Uterus (tissue), 4 donors: ENCODE measurements at places on chromosomes 2 and 18. TPM values are rescaled to one million over a fixed set of nuclear protein-coding genes. Genes with fewer than 3 reads are reported as not detected.

DNA sequence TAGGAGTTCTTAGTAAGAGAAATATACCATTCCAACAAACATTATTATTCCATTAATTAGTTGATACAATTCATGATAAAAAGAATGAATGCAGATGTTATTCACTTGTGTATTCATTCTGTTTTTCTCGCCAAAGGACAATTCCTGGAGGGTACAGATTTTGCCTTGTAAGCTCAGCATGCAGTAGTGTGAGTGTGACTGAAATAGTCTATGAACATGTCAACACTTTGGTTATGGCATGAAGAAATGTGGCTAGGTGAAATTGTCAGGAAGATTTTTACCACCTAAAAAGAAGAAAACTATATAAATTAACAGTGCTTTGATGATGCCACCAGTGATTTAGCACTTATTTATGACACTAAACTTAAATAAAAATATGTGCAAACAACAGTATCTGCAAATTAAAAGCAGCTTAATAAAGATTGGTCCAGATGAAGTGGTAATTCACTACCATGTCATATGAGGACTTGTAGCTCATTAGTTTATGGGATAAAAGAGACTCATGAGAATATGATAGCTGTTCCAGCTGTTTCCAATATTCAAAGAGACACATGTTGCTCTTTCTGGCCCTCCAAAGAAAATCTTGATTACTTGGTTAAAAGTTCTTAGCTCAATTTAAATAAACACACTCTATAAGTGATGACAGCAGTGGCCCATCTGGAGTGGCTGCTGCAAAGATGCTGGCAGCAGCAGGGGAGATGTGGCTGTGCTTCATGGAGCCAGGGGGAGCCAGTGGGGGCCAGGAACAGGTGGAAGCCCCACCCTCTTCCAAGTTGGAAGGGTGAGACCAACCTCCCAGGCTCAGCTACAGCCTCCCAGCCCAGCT is 165.0 kb downstream of the CDH19 start:
- no peaks in the 10 kb centered on the region for H3K27me3 ChIP-seq
- H3K4me3 ChIP-seq, result no peak overlapping the region
- no peaks in the 10 kb centered on the region for H3K36me3 ChIP-seq

- no peaks in the 10 kb centered on the region for H3K27me3 ChIP-seq
- no peak for DNase-seq
- H3K4me3 ChIP-seq, result no peak overlapping the region
- H3K27ac ChIP-seq, result no peak overlapping the region
These were observed 362.8 kb downstream of the FBXO15 start for GRCh38 chr18:73784853-73785252.

DNA sequence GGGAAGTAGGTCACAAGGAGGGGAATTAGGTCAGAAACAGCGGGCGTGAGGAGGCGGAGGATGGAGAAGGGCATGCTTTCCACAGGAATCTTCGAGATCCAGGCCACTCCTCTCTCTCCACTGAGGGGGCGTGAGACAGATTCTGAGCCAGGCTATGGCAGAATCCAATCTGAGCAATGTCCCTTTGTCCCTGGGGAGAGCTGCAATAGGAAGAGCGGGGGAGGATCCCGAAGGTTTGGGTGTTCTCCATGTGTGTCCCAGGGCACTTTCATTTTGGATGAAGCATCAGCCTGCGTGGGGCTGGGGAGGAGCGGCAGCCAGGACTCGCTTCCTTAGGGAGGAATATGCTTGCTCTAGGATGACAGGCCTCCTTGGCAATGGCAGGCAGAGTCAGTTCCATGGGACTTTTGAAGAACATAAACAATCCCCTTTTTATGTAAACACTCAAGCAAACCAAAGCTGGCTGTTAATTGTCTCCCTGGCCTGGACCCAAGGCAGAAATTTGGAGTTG is 84.0 kb downstream of the LIPG start:
- H3K4me3 ChIP-seq, result no peak overlapping the region
- no peaks in the 10 kb centered on the region for H3K27me3 ChIP-seq
- no peaks in the 10 kb centered on the region for H3K4me1 ChIP-seq
- no peaks in the 10 kb centered on the region for H3K36me3 ChIP-seq
- no peak overlapping the region for H3K27ac ChIP-seq

DNA sequence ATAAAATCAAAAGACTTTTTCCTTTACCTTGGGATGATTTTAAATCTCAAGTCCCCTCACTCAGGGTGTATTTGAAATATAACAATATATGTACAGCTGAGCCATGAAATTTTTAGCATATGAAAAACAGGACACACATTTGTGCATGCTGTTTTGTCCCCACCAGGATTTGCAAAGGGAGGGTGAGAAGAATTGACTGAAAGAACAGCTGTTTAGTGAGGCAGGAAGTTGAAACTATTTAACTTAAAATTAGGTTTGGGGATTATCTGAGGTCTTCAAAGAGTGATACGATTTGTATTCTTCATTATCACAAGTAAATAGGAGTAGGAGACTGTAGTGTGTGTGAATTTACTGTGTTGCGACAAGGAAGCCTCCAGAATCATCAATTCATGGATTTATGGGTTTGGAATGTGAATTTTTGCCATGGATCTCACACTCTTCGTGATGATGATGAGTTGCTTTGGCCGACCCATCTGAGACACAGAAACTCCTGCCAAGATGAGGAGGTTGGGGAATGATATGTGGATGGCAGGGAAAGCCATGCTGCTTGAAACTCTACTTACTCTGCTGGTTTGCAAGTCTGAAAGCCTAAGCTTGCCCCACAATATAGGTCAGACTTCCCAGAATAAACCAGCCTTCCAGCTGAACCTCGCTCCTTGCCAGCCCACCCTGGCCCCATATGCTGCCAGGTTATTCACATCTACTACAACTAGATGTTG is 31.0 kb upstream of the SPATS2L start:
- no peaks in the 10 kb centered on the region for H3K36me3 ChIP-seq
- H3K4me1 ChIP-seq, result no peaks in the 10 kb centered on the region
- no peak for DNase-seq
- no peak overlapping the region for H3K4me3 ChIP-seq
- no peaks in the 10 kb centered on the region for H3K27me3 ChIP-seq

DNA sequence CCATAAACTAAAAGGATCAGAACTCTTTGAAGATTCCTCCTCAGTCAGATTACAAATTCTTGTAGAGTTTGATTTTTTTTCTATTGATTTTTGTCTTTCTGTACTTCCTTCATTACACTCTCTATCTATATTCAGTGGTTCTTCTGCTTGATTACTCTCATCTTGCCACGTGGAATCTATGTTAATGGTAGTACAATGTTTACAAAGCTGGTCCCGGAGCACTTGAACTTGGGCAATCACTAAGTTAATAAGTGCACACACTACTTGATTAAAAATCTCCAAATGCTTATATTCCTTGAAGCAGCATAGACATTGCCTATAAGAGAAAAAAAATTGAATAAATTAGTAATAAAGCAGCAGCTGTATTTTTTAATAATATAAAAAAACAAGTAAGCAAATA is 65.1 kb downstream of the USP34 start:
- H3K36me3 ChIP-seq, result no peaks in the 10 kb centered on the region
- no peak overlapping the region for H3K27ac ChIP-seq
- no peaks in the 10 kb centered on the region for H3K27me3 ChIP-seq
- no peaks in the 10 kb centered on the region for H3K4me1 ChIP-seq

DNA sequence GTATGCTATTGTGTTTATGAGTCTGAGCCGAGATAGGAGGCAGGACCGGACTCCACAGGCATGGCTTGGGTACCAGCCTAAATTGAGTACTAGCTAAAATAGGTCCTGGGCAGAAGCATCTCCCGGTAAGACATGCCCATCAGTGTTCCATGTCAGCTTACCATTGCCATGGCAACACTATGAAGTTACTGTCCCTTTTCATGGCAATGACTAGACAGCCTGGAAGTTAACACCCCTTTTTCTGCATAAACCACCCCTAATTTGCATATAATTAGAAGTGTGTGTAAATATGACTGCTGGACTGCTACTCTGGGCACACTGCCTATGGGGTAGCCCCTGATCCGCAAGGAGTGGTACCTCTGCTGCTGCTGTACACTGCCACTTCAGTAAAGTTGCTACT is 1005.1 kb upstream of the FAM98A start:
- no peaks in the 10 kb centered on the region for H3K27me3 ChIP-seq
- no peak overlapping the region for H3K4me3 ChIP-seq
- H3K36me3 ChIP-seq, result no peaks in the 10 kb centered on the region
- H3K27ac ChIP-seq, result no peak overlapping the region
- no peaks in the 10 kb centered on the region for H3K4me1 ChIP-seq

- no peaks in the 10 kb centered on the region for H3K27me3 ChIP-seq
- H3K4me1 ChIP-seq, result no peaks in the 10 kb centered on the region
- DNase-seq, result no peak
- H3K27ac ChIP-seq, result no peak overlapping the region
- H3K4me3 ChIP-seq, result no peak overlapping the region
These were observed 9.6 kb upstream of the DPYSL5 start for GRCh38 chr2:26838121-26838906.

- no peak for DNase-seq
- H3K4me1 ChIP-seq, result no peaks in the 10 kb centered on the region
- H3K36me3 ChIP-seq, result no peaks in the 10 kb centered on the region
These were observed 53.5 kb downstream of the RASGRP3 start for GRCh38 chr2:33529771-33530481.

- DNase-seq, result no peak
- H3K4me3 ChIP-seq, result no peak overlapping the region
- no peaks in the 10 kb centered on the region for H3K4me1 ChIP-seq
These were observed 12.0 kb downstream of the SMARCAL1 start for GRCh38 chr2:216424274-216424673.

HOXD13 gene
- total RNA-seq, result not detected

DNA sequence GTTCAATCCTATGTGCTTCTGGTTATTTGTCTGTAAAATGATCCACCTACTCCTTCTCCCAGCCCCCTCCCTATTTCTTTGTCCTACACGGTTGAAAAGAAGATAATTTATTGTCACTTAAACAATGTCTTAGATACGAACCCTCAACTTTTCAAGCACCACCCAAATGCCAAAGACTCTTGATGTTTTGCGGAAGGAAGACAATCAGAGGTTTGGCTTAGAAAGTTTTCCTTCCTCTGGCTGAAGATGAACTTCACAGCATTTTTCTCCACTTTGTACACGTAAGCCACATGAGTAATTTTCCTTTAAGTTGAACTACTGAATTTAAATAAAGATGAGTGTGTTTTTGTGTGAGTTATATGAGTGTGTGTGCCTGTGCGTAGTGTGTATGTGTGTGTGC is 25.5 kb upstream of the SLC8A1 start:
- no peaks in the 10 kb centered on the region for H3K4me1 ChIP-seq
- H3K27me3 ChIP-seq, result no peaks in the 10 kb centered on the region
- H3K36me3 ChIP-seq, result no peaks in the 10 kb centered on the region
- H3K27ac ChIP-seq, result no peak overlapping the region

GPBAR1 gene
- total RNA-seq, result 0.91 TPM

DNA sequence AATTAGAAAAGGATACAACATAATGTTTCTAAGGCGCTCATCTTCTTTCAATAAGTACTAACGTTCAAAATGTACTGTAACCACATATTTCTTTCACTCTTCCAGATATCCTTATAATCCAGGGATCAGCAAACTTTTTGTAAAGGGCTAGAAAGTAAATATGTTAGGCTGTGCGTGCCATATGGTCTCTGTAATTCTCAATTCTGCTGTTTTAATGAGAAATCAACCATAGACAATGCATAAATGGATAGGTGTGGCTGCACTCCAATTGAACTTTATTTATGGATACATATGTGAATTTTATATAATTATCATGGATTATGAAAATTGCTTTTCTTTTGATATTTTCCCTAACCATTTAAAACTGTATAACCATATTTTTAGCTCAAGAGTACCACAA is 459.4 kb downstream of the EPHA4 start:
- H3K4me3 ChIP-seq, result no peak overlapping the region
- no peak overlapping the region for H3K27ac ChIP-seq
- no peaks in the 10 kb centered on the region for H3K27me3 ChIP-seq
- H3K4me1 ChIP-seq, result no peaks in the 10 kb centered on the region
- no peaks in the 10 kb centered on the region for H3K36me3 ChIP-seq

ANKRD30B gene
- not detected for total RNA-seq

- H3K27ac ChIP-seq, result no peak overlapping the region
- no peak overlapping the region for H3K4me3 ChIP-seq
- H3K4me1 ChIP-seq, result no peaks in the 10 kb centered on the region
These were observed 55.0 kb downstream of the SLC9A2 start for GRCh38 chr2:102674370-102674769.

DNA sequence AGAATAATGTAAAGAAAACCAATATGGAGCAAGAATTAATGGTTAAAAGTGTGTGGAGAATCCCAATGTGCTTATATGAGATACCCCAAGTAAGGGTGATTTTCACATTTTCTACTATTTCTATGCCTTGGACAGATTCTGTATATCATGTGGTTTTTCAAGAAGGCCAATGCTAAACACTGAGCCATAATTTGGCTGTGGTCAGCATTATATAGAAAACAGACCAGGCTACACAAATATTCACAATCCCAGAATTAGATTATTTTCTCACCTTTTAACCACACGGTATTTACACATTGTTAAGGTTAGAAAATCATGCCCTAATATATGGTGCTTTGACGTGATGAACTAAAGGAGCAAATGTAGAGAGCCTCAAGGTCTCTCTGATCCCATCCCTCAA is 277.4 kb upstream of the LRATD1 start:
- no peaks in the 10 kb centered on the region for H3K4me1 ChIP-seq
- DNase-seq, result no peak
- no peaks in the 10 kb centered on the region for H3K36me3 ChIP-seq
- no peaks in the 10 kb centered on the region for H3K27me3 ChIP-seq

DNA sequence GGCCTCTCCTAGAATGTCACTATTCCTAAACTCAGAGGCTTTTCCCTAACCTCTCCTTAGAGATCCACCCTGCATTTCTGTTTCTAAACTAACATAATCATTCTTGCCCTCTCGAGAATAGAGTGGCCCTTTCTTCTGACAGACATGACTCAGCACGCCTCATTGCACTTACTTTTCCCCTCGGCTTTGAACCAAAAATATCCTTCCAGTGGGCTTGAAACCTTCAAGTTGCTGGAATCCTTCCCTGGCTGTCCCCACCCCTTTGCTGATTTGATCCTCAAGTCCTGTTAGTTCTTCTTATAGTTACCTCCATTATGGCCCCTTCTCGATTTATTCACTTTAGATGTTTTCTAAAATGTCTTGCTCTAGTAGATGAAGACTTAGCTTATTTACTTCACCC is 158.0 kb downstream of the LTBP1 start:
- H3K4me3 ChIP-seq, result no peak overlapping the region
- H3K36me3 ChIP-seq, result no peaks in the 10 kb centered on the region
- no peak for DNase-seq
- H3K4me1 ChIP-seq, result no peaks in the 10 kb centered on the region
- H3K27ac ChIP-seq, result peak overlapping the region; percentile 48

GRCh38 chr2:155223781-155224406 is 525.4 kb downstream of the KCNJ3 start:
- no peaks in the 10 kb centered on the region for H3K4me1 ChIP-seq
- no peaks in the 10 kb centered on the region for H3K36me3 ChIP-seq
- no peak overlapping the region for H3K4me3 ChIP-seq

- no peaks in the 10 kb centered on the region for H3K4me1 ChIP-seq
These were observed 18.3 kb downstream of the CLHC1 start for GRCh38 chr2:55213822-55214221.

- no peak overlapping the region for H3K27ac ChIP-seq
- no peaks in the 10 kb centered on the region for H3K27me3 ChIP-seq
- H3K4me3 ChIP-seq, result no peak overlapping the region
- H3K4me1 ChIP-seq, result no peaks in the 10 kb centered on the region
These were observed 18.6 kb downstream of the WDSUB1 start for GRCh38 chr2:159267921-159268320.

ADD2 gene
- 4.7 TPM for total RNA-seq

GRCh38 chr2:226909126-226909525 is 73.3 kb downstream of the RHBDD1 start:
- DNase-seq, result no peak
- H3K27ac ChIP-seq, result no peak overlapping the region
- no peaks in the 10 kb centered on the region for H3K27me3 ChIP-seq
- no peaks in the 10 kb centered on the region for H3K4me1 ChIP-seq
- H3K4me3 ChIP-seq, result no peak overlapping the region
- no peaks in the 10 kb centered on the region for H3K36me3 ChIP-seq

CROCC2 gene
- 2.6 TPM for total RNA-seq

- no peak for DNase-seq
- no peak overlapping the region for H3K4me3 ChIP-seq
These were observed 49.6 kb downstream of the ARHGAP25 start for GRCh38 chr2:68784188-68784587.
